ENCODE measurements at places on chromosomes 6 and 20. TPM values are rescaled to one million over a fixed set of nuclear protein-coding genes. Genes with fewer than 3 reads are reported as not detected.
A peak's percentile ranks its signal among the peaks of the same experiment; 100 is the strongest.

- no peak for DNase-seq
Measured at GRCh38 chr6:160583794-160584193, 80.3 kb downstream of the LPA start.

Gene TBX18
- 26.6 TPM for total RNA-seq

Gene ABCC10
- total RNA-seq, result 25.2 TPM

Gene MLIP
- total RNA-seq, result 28.6 TPM

DNA sequence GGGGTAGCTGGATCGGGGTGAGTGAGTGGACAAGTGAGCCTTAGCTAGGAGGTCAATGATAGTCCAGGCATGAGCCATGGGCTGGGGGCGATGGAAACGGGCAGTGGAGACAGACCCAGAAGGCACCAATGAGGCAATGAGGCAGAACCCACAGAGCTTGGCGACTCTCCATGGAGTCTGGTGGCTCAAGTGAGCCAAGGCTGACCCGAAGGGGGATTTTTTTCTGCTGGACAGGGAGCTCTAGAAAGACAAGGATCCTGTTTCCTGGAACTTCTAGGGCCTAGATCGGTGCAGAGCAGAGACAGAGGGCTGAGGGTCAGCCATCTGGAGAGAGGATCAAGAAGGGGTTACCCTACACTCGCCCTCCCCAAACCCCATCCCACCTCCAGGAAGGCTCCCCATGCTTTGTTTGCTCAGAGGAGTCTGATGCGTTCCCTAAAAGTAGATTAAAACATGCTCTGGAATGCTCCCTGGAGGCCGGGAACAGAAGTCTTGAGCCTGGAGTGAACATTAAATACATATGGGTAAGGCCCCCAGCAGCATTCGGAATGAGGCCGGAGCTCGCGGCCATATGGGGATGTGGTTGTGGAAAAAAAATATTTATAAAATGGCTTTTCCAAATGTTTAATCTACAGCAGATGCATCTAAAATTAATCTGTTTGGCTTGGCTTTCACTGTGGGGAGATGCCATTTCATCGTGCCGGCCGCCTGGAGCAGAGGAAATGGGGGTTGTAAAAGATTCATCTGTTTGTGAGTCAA lies 237.8 kb upstream of the PMEPA1 start:
- DNase-seq, result peak; percentile 55

DNA sequence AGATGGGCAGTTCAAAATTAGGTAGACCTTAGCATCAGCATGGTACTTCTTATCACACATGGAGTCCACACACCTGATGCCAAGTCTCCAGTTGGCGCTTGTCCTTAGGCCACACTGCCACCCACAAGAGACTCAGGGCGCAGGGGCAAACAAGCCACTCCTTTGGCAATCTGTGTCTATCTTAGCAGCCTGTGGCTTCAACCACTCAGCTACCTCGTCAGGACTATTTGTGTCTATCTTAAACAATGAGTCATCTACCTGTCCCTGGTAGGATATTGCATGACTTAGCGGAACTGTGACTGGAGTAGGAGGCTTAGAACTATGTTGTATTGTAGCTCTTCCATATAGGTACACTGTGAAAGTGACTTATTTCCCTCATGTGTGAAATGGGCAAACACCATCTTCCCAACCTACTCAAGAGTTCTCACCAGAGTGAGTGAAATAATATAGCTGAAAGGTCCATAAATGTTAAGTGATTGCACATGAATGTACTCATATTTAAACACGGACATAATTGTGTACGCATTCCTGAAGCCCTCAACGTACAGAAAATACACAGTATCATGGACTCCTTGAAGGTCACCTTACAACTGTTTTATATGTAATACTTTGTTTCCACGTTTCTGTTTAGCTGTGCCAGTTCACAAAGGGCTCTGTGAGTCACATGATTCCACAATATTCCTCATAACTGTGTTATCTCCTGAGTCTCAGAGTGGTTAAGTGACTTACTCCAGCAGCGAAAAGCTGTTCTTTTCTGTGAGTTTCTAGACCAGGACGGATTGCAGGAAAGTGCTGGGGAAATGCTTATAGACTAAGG lies 1.6 kb downstream of the TRIM27 start:
- DNase-seq, result no peak

Gene ULBP2
- total RNA-seq, result 0.55 TPM

Gene POLH
- total RNA-seq, result 13.3 TPM

- no peak for DNase-seq
Measured at GRCh38 chr6:69816026-69816425, 19.2 kb upstream of the LMBRD1 start.

DNA sequence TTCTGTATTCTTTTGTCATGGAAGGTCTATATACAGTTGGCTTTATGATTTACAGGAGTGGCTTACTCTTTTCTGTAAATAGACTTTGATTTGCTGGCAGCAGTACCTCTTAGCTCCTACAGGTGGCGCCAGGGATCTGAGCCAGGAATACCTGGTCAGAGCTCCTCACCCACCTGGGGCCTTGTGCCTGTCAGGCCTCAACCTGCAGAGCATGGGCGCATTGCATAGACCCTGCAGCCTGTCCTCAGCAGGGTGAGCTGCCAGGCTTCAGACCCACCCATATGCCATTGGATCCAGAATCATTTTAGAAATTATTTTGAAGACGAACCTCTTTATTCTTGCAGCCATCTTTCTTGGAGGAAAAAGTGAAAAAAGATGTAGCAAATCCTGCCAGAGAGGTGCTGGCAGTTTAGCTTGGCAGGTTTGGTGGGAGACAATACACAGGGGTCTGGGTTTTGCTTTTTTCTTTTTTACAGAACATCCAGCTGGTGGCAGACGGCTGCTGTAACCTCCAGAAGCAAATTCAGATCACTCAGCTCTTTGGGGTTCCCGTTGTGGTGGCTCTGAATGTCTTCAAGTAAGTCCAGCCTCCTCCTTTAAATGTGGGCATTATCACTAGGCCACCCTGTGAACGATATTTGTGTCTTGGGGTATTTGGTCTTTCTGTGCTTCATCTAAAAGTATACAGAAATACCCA lies 149.1 kb downstream of the MTHFD1L start:
- DNase-seq, result peak; percentile 83

GRCh38 chr6:31692886-31693285 lies 10.2 kb downstream of the ABHD16A start:
- DNase-seq, result no peak

GRCh38 chr6:43739642-43740091 lies 30.3 kb upstream of the VEGFA start:
- DNase-seq, result no peak
